ENCODE measurements at places on chromosomes 13 and 19.

DNA sequence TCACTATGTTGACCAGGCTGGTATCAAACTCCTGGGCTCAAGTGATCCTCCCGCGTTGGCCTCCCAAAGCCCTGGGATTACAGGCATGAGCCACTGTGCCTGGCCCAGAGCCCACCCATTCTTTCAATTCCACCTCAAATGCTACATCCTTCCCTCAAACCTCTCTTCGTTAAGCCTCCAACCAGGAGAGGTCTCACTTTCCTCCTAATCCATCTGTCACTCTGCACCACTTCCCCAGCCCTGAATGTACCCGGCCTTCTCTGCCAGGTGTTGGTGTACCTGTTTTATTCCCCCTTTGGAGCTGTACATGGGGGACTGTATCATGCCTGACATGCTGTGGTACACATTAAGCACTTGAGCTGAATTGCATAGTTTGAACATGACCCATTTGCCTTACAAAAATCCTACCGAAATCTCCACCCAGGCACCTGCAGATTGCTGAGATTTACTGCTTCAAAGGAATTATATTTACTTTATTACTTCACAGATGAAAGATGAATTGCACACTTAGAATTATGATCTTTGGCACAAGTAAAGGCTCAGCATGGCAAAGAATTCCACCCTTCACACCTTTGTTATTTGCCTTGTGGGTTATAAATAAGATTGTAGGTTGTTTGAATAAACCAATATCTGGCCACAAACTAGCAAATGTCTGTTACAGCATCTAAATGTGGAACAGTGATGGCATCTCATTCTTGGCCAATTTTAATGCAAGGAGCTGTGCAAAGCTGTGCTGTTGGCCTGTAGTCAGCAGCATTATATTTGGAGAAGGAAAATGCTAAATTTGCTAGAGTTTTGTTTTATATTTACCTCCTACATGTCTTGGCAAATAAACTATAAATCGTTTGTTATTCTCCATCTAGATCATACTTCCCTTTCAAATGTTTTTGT, 15.6 kb upstream of the WASF3 start:
- no peak for ATAC-seq

DNA sequence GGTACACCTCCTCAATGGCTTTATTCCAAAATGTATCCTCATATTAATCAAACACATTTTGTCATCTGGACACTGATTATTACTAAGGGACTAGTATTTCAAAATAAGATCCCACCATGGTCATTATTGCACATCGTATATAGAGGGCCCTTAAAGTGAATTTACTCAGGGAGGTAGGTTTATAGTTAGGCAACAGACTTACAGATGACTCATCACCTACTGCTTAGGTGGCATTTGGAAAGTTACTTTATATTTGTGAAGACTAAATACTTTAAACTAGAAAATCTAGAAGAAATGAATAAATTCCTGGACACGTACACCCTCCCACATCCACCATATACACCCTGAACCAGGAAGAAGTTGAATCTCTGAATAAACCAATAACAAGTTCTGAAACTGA, 353.0 kb downstream of the KCTD12 start:
- no peak for ATAC-seq

DNA sequence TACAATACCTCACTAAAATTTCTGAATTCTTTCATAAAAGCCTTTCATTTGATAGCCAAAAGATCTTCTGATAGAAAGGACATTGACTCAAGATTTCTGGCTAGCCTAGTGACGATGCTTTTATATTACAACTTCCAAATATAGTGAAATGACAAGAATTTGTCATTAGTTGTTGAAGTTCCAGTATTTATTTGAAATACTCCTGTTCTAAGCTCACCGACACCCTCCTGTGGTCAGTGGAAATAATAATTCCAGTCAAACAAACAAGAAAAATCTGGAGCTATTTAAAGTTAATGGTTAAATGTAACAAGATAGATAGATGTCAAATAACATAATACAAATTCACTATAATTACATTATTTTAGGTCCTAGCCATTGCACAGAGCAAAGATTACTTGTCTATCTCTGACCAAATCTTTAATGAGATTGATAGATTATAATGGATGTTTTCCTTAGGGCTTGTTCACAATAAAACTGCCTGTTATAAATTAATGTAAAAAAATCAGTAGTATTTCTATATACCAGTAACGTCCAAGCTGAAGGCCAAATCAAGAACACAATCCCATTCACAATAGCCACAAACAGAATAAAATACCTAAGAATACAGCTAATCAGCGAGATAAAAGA, 195.5 kb downstream of the RGCC start:
- ATAC-seq: peak; percentile 68

- no peak for ATAC-seq
Observed at GRCh38 chr13:64546371-64546770, 2683.8 kb downstream of the PCDH9 start.

DNA sequence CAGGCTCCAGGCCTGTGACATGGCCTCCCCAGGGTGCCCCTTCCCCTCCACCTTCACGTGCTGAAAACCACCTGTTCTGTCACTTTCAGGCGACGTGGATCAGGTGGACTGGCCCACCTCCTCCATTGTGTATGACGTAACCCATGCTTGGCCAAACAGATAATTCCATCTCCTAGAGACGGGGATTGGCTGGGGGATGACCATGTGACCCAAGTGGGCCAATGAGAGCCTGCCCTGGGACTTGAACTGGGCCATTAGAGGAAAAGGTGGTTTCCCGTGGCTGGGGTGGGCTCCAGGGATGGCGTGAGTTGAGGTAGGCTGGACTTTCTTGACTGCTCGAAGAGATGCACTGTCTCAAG, 3.6 kb upstream of the ADAMTSL5 start:
- no peak for ATAC-seq

- no peak for ATAC-seq
Observed at GRCh38 chr19:28171983-28172382, 1041.0 kb downstream of the UQCRFS1 start.
